GM23248 (cell line): ENCODE measurements at places on chromosomes 6 and 20. TPM values are rescaled to one million over a fixed set of nuclear protein-coding genes. Genes with fewer than 3 reads are reported as not detected.

The NKAIN2 gene
- total RNA-seq: not detected in 2 replicates

The EEF1A2 gene
- 0.43 TPM in 1 of 2 replicates, not detected in the other for total RNA-seq

The ULBP3 gene
- total RNA-seq: 10.1 and 12.6 TPM in 2 replicates

DNA sequence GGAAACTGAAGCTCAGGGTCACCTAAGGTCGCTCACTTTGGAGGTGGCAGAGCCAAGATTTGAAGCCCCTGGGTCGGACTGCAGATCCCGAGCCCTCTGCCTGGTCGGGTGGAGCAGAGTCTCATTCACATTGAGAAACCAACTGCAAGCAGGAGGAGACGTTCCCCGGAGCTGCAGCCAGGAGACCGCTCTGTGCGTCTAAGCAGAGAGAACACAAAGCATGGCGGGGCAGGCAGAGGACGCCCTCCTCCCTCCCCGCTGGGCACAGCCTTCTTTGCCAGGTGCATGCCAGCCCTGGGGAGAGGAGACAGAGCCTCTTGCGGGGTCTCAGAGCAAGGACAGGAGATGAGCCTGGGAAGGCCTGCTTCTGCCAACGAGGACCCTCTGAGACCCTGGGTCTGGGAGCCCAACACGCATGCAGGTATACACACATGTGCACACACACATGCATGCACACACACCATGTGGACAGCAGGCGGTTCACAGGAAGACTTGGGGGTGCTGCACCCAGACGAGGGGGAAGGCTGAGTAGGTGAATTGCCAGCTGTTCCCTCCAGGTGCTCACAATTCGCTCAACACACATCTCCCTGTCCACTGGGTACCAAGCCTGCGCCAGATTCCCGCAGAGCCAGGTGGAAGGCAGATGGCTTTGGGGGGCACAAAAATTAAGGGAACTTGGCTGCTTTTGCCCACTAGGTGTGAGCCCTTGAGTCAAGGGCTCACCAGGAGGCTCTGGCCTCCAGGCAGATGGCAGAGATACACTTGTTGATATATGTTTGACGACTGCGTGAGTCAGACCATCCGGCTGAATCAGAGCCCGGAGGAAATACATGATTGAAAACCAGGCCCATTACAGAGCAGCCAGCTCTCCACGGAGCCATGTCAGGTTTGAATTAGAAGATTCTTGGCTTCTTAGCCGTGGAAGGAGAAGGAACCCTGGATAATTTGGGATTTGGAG is 5.5 kb upstream of the NTSR1 start:
- peak; percentile 96 for DNase-seq

- no peak for DNase-seq
Observed at GRCh38 chr6:91383207-91383606, 796.3 kb upstream of the MAP3K7 start.

DNA sequence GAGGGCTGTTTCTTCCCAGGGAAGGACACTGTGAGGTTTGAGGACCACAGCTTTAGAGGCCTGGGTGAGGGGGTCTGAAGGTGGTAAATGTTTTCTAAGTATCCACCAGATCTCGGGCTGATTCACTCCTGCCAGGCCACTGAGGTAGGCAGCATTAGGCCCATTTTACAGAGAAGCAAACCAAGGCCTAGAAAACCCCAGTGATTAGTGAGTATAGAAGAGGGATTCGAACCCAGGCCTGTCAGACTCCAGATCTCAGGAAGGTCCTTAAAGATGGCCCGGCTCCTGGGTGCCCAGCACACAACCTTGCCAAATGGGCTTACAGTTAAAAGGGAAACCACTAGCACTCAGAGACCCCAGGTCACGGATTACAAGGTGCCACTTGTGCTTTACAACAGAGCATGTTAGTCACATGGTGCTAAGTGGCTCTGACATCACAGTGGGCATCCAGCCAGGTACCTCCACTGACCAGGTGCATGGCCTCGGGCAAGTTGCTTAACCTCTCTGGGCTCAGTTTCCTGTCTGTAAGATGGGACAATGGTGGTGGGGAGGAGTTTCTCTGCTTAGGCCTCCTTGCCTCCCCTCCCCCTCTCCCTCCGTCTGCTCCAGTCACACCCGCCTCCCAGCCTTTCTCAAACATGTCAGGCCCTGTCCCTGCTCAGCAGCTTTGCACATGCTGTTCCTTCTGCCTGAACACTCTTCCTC is 18.8 kb upstream of the SIRPA start:
- no peak for DNase-seq
